M059J (cell line): ENCODE measurements at places on chromosomes 7 and 10. TPM values are rescaled to one million over a fixed set of nuclear protein-coding genes. Genes with fewer than 3 reads are reported as not detected.

Gene GRID1
- not detected in 2 replicates for total RNA-seq

Gene RPA3
- 121 and 127 TPM in 2 replicates for total RNA-seq

Gene ARMC3
- total RNA-seq = 0.10 TPM in 1 of 2 replicates, not detected in the other

Gene FAM13C
- 0.22 and 1.5 TPM in 2 replicates for total RNA-seq

GRCh38 chr10:118682533-118682932 is 72.2 kb downstream of the CACUL1 start:
- no peak for DNase-seq

GRCh38 chr7:69656890-69657289 is 58.6 kb downstream of the AUTS2 start:
- DNase-seq = peak; percentile 46

DNA sequence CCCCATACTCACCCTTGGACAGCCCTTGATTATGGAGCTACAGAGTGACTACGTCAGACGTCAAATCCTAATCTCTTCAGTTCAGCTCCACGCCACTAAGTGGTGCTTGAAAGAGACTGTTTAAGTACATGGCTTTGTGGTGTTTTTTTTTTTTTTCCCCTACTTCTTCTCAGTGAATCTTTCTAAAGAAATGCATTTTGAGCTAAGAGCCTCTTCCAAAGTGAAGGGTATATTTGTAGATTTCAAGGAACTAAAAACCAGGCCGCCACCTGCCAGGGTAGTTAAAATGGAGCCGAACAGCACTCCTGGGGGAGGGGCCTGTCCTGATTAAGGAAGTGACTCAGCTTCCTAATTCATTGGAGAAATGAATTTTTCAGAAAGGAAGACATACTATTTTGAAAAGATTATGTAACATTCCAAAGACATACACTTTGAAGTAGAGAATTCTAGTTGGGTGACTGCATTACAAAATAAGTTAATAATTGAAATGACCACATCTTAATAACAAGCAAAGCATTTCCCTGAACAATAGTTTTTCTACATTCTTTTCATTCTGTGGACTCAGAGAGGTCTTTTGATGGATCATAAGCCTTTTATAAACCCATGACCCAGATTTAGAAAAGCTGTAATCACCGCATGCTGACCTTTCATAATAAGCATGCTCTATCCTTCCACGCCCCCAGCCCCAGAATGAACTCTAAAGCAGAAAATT is 20.6 kb upstream of the VPS41 start:
- DNase-seq = no peak

DNA sequence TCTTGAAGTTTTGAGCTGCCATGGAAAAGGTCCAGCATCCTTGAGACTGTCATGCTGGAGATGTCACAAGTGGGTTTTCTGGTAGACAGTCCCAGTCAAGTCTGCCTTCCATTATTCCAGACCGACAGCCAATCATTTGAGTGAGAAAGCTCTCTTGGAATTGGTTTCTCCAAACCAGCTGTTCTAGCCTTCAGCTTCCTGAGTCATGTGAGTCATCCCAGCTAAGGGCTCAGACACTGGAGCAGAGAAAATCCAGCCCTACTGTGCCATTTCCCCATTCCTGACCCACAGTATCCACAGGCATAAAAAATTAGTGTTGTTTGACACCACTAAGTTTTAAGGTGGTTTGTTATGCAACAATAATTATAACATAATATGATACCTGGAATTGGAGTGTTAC is 219.0 kb downstream of the ADRA2A start:
- no peak for DNase-seq

DNA sequence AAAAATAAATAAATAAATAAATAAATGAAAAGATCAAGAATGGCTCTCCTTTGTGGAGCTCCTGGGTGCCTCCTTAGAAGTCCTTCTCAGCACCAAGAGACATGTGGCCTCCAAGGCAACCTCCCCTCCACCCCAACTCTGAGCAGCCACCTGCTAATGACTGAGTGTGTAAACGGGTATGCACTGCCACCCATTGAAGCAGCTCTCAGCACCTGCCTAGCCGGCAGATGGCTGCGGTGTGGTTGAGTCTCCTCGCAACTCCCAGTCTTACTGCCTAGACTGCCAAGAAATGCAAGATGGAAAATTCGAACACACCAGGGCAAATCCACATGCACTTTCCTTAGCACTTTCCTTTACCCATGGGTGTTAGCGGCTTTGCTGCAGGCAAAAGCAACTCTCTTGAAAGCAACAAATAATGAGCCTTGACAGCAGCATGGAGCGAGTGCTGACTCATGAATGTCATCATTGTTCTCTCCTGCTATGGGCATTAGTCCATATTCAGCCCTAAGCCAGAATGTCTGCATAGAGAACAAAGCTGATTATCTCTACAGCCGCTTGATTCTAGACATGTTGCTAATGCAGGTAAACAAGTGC is 913.9 kb upstream of the AUTS2 start:
- peak; percentile 89 for DNase-seq
